Smooth muscle cell of the coronary artery (primary cell): ENCODE measurements at places on chromosomes 11 and 22. TPM values are rescaled to one million over a fixed set of nuclear protein-coding genes. Genes with fewer than 3 reads are reported as not detected.

Gene OR52E5
- total RNA-seq: not detected in 2 replicates

Gene APOL6
- 8.5 and 26.2 TPM in 2 replicates for total RNA-seq

Gene TMEM9B
- total RNA-seq: 34.7 and 48.4 TPM in 2 replicates

Gene GSTP1
- total RNA-seq: 443 and 1,598 TPM in 2 replicates

Gene ACR
- total RNA-seq: not detected in 2 replicates

Gene PDGFD
- 2.0 and 61.0 TPM in 2 replicates for total RNA-seq

Gene GLB1L2
- 0.15 and 0.23 TPM in 2 replicates for total RNA-seq

Gene OR8A1
- not detected in 2 replicates for total RNA-seq

Gene MED19
- 7.1 and 13.8 TPM in 2 replicates for total RNA-seq

Gene DENND6B
- 1.1 and 1.3 TPM in 2 replicates for total RNA-seq

Gene MRGPRE
- not detected in 2 replicates for total RNA-seq

Gene SLC36A4
- total RNA-seq: 4.3 and 4.4 TPM in 2 replicates

Gene C1QTNF4
- total RNA-seq: 0.08 TPM in 1 of 2 replicates, not detected in the other

Gene EIF3M
- total RNA-seq: 257 and 351 TPM in 2 replicates

Gene SCO2
- total RNA-seq: 0.12 and 1.2 TPM in 2 replicates

Gene CCDC89
- total RNA-seq: 2.6 and 5.6 TPM in 2 replicates

Gene ARHGAP42
- 5.9 and 10.0 TPM in 2 replicates for total RNA-seq

Gene RAB36
- 1.4 and 1.8 TPM in 2 replicates for total RNA-seq

Gene PLAAT3
- 18.1 and 52.2 TPM in 2 replicates for total RNA-seq

Gene RTCB
- total RNA-seq: 137 and 139 TPM in 2 replicates

Gene C11orf21
- 0.08 TPM in 1 of 2 replicates, not detected in the other for total RNA-seq

Gene LRRC74B
- not detected in 2 replicates for total RNA-seq

Gene LARGE1
- 7.2 and 28.7 TPM in 2 replicates for total RNA-seq

Gene BIRC3
- total RNA-seq: 0.23 and 0.47 TPM in 2 replicates

Gene CDKN1C
- total RNA-seq: 2.4 and 3.0 TPM in 2 replicates

Gene SLC37A2
- 0.30 and 0.35 TPM in 2 replicates for total RNA-seq

Gene BTG4
- not detected in 2 replicates for total RNA-seq

Gene CATSPERZ
- 0.15 and 0.23 TPM in 2 replicates for total RNA-seq

Gene FJX1
- 8.8 and 18.1 TPM in 2 replicates for total RNA-seq

Gene GAL3ST1
- total RNA-seq: not detected in 2 replicates

Gene FOLH1
- total RNA-seq: 0.12 TPM in 1 of 2 replicates, not detected in the other

Gene BANF1
- 9.2 and 26.8 TPM in 2 replicates for total RNA-seq

Gene SLC22A9
- not detected in 2 replicates for total RNA-seq

Gene MUC2
- not detected in 2 replicates for total RNA-seq

Gene OR51B5
- total RNA-seq: 0.15 TPM in 1 of 2 replicates, not detected in the other

Gene JAML
- total RNA-seq: not detected in 2 replicates

Gene SMPD1
- total RNA-seq: 19.2 and 28.4 TPM in 2 replicates

Gene CEP126
- total RNA-seq: 1.1 and 2.5 TPM in 2 replicates

Gene PRR5L
- 6.3 and 43.7 TPM in 2 replicates for total RNA-seq

Gene DEFB131B
- total RNA-seq: not detected in 2 replicates

Gene PHOX2A
- total RNA-seq: not detected in 2 replicates

Gene PKDREJ
- under 0.01 TPM in 1 of 2 replicates, not detected in the other for total RNA-seq

Gene PGM2L1
- 1.3 and 11.4 TPM in 2 replicates for total RNA-seq

Gene TCN2
- total RNA-seq: 4.6 and 4.9 TPM in 2 replicates

Gene PLAAT4
- total RNA-seq: 8.3 and 49.4 TPM in 2 replicates

Gene CNIH2
- total RNA-seq: 0.45 TPM in 1 of 2 replicates, not detected in the other

Gene ZNF215
- 1.3 and 4.2 TPM in 2 replicates for total RNA-seq

Gene ZC3H12C
- total RNA-seq: 7.3 and 11.3 TPM in 2 replicates

Gene APOL4
- 2.4 and 6.2 TPM in 2 replicates for total RNA-seq

Gene TMEM225
- not detected in 2 replicates for total RNA-seq

Gene BBOX1
- not detected in 2 replicates for total RNA-seq
